ENCODE measurements at places on chromosomes 4 and X.

- DNase-seq = no peak
Observed at GRCh38 chr4:17762726-17763125, 18.7 kb downstream of the FAM184B start.

DNA sequence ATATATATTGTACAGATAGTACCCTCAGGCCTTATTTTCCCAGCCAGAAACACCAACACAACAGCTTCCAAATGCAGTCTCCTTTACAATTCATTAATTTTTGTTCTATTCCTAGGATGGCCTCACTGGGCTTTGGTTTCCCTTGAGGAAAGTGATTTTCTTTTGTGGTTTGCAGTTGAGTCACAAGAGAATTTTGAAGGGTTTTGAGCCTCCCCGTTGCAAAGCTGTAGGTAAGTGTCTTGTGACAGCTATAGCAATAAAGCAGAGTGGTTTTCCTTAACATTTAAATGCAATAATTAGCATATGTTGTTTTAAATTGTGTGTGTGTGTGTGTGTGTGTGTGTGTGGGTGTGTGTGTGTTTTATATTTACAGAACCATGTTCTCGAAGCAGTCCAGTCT is 54.1 kb upstream of the WDR17 start:
- no peak for DNase-seq

- peak; percentile 65 for DNase-seq
Observed at GRCh38 chr4:38664706-38665401, 855 bp downstream of the KLF3 start.

DNA sequence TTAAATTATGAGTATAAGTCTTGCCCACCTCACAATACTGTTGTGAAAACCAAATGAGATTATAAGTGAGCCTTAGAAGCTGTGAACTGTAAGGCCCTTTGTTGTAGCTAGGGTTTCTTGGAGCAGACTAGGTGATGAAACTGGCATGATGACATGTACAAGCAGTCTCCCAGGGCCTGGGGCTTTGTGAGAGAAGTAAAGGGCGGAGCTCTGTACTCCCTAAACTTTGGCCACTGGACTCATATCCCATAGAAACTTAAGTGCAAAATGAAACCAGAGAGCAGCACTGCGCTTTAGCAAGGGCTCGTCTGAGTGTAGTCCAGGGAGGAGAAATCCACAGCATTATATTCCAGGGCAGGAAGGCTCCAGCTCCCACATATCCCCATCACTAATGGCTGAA is 385.6 kb upstream of the FGF16 start:
- DNase-seq = no peak

DNA sequence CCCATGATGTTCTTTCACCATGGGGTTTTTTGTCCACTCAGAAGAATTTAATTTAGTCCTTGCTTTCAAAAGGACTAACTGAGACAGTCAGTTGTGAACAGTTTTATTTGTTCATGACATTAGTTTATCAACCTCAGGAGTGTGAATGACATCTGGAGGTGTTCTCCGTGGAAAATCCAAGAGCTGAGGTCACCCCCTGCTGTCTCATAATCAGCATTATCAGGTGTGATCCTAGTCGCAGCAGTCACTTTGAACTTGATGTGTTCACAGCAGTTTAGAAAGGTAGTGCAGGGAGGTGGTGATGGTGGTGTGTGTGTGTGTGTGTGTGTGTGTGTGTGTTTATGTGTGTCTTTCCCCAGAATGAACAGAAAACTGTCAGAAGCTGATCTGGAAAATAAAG is 1760.8 kb upstream of the PCDH10 start:
- no peak for DNase-seq

- DNase-seq = peak; percentile 73
Observed at GRCh38 chr4:146521541-146522097, at the start of gene SLC10A7. Gene SLC10A7, minus strand, starts transcription at chr4:146521940. Its CDS starts 223 bp downstream, at chr4:146521717.

DNA sequence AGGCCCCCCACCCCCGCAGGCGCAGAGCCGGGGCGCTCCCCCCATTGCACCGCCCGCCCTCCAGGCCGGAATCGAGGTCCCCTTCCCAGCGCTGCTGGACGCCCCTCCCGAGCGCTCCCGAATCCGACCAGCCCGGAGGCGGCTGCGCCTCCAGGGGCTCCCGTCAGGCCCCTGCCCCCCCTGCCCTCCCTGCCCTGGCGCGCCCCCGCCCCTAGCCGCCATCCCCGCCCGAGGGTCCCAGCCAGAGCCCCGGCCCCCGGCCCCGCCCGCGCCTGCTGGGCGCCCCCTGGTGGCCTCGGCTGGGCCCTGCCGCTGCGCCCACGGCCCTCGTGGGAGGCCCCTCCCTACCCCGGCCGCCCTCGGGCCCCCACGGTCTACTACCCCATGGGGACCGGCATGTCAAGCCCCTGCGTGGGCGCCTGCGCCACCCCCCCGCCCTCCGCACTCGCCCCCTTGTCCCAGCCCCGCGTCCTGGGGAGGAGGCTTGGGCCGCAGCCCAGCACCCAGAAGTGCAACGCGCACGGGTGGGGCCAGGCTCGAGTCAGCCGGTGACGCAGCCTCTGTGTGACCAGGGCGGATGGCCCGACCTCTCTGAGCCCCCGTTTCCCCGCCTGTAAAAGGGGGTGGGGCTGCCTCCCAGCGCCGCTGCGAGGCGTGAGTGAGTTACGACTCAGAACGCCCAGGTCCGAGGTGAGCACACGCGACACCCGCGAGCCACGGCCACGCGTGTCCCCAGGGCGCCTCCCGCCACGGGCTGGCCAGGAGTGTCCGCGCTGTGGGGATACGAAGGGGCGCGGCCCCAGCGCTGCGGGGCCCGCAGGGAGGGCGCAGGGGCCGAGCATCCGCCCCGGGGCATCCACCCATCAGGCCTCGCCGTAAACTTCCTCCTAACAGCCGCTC is 104.9 kb downstream of the FAM53A start:
- DNase-seq = peak; percentile 83

DNA sequence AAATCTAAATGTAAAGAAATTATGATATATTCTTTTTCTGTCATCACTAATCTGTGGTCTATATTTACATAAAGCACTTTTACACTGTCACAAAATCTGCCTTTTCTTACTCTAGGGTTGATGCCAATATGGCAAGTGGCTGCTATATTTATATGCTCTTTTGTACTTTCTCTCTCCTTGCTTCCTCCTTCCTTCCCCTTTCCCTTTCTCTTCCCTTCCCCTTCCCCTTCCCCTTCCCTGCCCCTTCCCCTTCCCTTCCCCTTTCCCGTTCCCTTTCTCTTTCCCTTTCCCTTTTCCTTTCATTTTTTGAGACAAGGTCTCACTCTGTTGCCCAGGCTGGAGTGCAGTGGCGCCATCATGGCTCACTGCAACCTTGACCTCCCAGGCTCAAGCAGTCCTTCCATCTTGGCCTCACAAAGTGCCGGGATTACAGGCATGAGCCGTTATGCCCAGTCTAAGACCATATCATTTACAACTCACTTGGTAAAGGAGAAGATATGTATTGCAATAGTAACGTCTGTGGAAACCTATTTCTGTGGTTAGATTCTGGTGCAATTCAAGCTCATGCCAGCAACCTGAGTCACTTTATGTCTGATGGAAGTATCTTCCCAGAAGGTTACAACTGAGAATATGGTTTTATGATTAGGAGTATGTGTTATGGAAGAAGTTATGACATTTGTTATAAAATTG is 13.9 kb upstream of the PLAC8 start:
- no peak for DNase-seq

DNA sequence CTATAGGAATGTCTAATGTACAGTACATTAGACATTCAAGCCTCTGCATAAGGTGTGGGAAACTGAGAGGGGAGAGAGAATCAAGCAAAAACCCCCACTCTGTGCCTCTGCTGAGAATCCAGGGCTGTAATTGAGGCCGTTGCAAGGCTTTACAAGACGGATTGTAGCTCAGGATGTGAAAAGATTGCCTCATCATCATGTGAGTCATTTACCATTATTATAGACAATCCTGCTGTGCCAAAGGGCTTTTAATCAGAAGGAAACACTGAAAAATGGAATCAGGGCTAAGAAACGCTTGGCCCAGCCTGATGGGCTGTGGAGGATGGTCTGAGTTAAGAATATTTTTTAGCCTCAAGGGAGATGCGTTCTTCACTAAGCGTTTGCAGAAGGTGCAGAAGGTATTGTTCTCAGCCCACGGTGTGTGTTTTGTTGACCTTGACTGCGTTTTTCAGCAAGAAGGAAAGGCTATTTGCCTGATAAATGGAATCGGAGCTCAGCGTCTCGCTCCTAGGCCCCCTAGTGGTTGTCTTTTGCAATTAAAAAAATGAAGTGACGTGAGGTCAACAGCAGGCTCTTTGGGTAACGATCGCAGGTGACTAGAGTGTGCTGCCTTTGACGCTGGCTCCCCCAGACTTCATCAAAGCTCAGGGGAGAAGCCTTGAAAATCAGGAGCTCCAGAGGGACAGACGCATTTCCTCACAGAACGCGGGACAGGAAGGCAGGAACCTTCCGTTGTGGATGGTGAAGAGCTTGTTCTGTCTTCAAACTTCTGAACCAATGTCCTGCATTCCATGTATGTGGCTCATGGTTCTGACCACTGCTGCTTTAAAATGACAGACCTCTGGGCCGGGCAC is 18.1 kb upstream of the CHRNA9 start:
- peak; percentile 73 for DNase-seq
